ENCODE measurements at places on chromosomes 5 and 9.

GRCh38 chr5:15290953-15291352 lies 209.0 kb upstream of the FBXL7 start:
- no peak overlapping the region for H3K4me3 ChIP-seq
- no peaks in the 10 kb centered on the region for H3K36me3 ChIP-seq
- H3K27me3 ChIP-seq, result no peaks in the 10 kb centered on the region

DNA sequence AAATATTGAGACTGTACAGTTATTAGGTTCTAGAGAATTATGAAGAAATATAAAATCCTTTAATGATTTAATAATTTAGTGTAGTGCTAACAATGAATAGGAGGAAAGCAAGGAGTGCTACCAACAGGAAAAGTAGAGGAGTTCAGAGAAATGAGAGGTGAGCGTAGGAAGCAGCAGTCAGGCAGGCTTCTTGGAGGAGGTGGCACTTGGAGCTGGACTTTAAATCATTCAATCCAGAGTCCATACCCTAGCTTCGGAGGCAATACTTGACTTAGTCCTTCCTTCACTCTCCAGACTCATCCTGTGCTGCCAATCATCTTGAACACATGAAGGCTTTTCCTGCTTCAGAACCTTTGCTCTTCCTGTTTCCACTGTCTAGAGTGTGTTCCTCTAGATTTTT lies 254.3 kb downstream of the GRIA1 start:
- no peak overlapping the region for H3K27ac ChIP-seq
- H3K4me3 ChIP-seq, result no peak overlapping the region
- H3K4me1 ChIP-seq, result no peaks in the 10 kb centered on the region
- no peak for DNase-seq

DNA sequence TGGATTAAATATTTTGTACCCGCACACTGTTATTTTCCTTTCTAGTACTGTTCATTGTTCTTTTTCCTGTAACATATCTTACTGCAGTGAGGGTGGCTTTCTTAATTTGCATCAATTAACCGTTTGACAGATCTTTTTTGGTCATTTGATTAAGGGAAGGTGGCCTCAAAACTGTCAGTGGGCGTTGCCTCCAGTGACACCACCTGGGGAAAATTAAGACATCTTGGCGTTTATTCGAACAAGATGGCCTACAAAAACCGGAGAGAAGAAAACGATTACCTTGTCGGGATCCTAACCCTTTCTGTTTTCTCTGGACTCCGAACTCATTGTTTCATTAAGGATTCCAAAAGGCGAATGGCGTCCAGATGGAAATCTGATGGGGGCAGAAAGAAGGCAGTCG lies 2.0 kb downstream of the BASP1 start:
- peaks cover 26% of the 10 kb centered on the region for H3K27me3 ChIP-seq
- peaks cover 24% of the 10 kb centered on the region for H3K4me1 ChIP-seq
- H3K27ac ChIP-seq, result no peak overlapping the region
- H3K36me3 ChIP-seq, result no peaks in the 10 kb centered on the region
- no peak overlapping the region for H3K4me3 ChIP-seq

- no peaks in the 10 kb centered on the region for H3K27me3 ChIP-seq
- H3K4me1 ChIP-seq, result no peaks in the 10 kb centered on the region
- H3K27ac ChIP-seq, result no peak overlapping the region
- H3K4me3 ChIP-seq, result no peak overlapping the region
- no peak for DNase-seq
These were observed 119.4 kb downstream of the CEP120 start for GRCh38 chr5:123303802-123304201.

- H3K4me1 ChIP-seq, result no peaks in the 10 kb centered on the region
- no peak overlapping the region for H3K27ac ChIP-seq
- no peak overlapping the region for H3K4me3 ChIP-seq
- DNase-seq, result no peak
- peaks cover 18% of the 10 kb centered on the region for H3K36me3 ChIP-seq
These were observed 33.5 kb downstream of the INSYN2B start for GRCh38 chr5:169946743-169947295.

DNA sequence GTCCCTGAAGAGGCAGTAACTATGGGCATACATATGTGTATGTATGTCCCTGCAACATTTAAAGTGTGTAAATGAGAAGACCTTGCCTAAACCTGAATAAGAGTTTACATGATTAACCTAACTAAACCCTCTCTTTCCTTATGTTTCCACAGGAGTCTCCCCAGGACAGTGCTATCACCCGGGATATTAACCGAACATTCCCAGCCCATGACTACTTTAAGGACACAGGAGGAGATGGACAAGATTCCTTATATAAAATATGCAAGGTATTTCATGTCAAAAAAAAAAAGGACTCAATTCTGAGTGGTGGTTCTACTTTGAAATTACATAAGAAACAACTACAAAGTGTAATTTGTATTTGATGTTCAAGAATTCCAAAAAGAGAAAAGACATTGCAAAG lies 31.7 kb downstream of the GPR21 start:
- no peaks in the 10 kb centered on the region for H3K27me3 ChIP-seq
- no peak for DNase-seq
- no peak overlapping the region for H3K4me3 ChIP-seq
- H3K27ac ChIP-seq, result no peak overlapping the region
- H3K36me3 ChIP-seq, result no peaks in the 10 kb centered on the region
